ENCODE measurements at places on chromosomes 5 and 9.

DNA sequence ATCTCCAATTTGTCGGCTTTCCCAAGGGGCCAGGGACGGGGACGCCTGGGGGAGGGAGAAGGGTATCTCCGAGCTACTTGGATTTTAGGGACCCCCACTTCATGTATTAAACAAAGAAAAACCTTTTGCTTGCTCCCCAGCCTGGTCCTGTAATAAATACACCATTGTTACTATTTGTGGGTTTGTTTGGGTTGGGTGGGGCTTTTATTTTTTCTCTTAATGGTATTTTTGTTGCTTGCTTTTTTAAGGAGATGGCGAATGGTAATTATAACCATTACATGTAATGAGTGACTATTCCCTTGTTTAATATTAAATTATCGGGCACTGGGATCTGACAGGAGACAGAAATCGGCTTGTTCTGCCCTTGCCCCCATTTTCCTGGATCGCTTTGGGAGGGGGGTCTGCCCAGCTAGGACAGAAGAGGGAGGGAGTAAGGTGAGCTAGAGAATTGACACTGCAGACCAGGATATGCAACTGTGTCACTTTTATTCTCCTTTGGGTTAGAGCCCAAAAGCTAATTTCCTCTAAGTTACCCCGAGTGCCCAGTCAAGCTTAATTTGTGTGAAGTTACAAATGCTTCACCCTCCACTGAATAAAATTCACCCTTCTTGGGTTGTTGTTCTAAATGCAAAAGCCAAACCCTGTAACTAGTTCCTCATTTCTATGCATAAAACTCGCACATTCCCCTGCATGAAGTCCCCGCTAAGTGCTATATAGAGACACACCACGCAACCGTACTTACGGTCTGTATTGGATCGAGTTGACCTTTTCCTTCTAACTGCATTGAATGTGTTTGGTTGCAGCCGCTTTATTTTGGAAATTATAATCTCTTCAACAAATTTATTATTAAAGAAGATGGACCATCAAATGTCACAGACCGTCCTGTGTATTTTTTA, 1.6 kb upstream of the ZNF608 start:
- DNase-seq = peak; percentile 66

GRCh38 chr9:8680157-8680556, 880.6 kb upstream of the DMAC1 start:
- DNase-seq = no peak

- no peak for DNase-seq
Measured at GRCh38 chr9:32918628-32919027, 82.8 kb downstream of the APTX start.

DNA sequence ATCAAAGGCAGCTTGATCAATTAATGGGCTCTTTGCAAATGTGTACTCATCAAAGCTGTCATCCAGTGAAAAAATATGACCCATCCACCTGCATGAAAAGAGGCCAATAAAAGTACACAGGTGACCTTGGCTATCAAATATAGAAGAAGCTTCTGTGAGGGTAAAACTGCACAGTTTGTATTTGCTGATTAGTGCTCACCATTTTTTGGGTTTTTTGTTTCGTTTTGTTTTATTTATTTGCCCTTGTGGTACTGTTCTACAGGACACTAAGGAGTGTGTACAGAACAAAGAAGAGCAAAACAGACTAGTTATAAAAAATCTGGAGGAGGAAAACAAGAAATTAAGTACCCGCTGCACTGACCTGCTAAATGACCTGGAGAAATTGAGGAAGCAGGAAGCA, 101.3 kb downstream of the CNTLN start:
- no peak for DNase-seq

DNA sequence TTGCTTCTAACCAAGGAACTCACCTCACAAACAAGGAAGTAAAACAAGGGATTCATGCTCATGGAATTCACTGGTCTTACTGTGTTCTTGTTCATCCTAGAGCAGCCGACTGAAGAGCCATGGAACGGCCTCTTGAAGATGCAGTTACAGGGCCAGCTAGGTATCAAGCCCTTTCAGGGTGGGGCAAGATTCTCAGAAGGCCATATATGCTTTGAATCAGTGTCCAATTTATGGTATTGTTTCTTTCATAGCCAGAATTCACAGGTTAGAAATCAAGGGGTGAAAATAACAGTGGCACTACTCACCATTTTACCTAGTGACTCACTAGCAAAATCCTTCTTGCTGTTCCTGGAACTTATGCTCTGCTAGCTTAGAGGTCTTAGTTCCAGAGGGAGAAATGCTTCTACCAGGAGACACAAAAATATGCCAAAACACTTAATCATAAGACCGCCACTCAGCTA, 159.5 kb upstream of the CDH10 start:
- no peak for DNase-seq
